ENCODE measurements at places on chromosomes 6 and 20. TPM values are rescaled to one million over a fixed set of nuclear protein-coding genes. Genes with fewer than 3 reads are reported as not detected.

- H3K27me3 ChIP-seq, result peaks cover 2% of the 10 kb centered on the region
- DNase-seq, result peak; percentile 93
- peaks cover 21% of the 10 kb centered on the region for H3K4me1 ChIP-seq
- no peaks in the 10 kb centered on the region for H3K36me3 ChIP-seq
Measured at GRCh38 chr6:79233611-79234149, 802 bp downstream of the HMGN3 start.

DNA sequence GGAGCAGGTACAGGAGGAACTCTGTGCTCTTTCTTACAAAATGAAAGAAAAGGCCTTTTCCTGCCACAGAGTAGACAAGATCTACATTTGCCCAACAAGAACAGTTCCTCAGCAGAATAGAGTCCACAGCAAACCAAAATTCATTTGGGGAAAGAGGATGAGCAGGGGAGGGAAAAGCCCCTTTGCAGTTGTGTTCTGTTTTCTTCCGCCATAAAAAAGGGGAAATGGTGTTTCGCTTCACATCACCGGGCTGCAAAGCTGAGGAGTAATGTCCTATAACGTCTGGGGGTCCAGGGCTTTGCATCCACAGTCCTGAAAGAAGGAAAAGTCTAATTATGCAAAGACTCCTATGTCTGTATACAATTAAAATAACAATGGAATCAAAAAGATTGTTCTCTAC lies at the start of gene GPR31:
Gene GPR31 (minus strand): TSS at position 118 of the 400 bp plus-strand sequence. CDS start 149 bp downstream, outside the sequence.
- no peak within 1 kb of the TSS for H3K4me3 ChIP-seq
- peaks cover 4% of the 10 kb centered on the region for H3K27me3 ChIP-seq
- no peaks in the 10 kb centered on the region for H3K36me3 ChIP-seq
- peaks cover 2% of the 10 kb centered on the region for H3K4me1 ChIP-seq
- H3K27ac ChIP-seq, result no peak within 1 kb of the TSS

DNA sequence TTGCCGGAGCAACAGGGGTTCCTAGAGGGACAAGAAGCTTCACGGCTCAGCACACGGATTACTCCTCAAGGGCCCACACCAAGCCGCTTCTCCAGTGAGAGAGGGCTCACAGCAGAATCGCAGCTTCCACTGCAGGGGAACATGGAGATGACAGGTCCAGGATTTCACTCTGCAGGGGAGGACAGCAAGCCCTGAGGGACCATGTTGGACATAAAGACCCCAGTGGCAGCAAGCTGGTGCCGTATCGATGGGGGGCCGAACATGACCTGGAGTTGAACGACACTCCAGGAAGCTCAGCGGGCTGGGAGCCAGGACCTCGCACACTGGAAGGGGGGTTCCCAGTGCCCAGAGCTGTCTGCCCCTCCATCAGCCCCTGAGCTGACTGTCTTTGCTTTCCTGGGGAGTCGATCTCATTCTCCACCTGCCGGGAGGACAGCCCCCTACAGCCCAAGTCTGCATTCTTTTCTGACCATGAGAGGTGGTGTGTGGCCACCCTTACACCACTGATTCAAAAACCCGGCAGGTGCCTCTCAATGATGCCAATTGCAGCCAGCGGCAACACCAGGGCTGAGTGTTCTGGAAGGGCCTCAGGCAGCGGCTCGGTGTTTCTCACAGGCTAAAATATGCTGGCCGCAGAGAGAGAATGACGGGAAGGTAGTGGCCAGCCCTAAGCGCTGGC lies 194.5 kb upstream of the CDH4 start:
- H3K36me3 ChIP-seq, result no peaks in the 10 kb centered on the region
- H3K4me1 ChIP-seq, result no peaks in the 10 kb centered on the region
- no peak for DNase-seq
- H3K27me3 ChIP-seq, result no peaks in the 10 kb centered on the region
- H3K4me3 ChIP-seq, result no peak overlapping the region
- H3K27ac ChIP-seq, result no peak overlapping the region

BPIFB1 gene
- not detected for total RNA-seq

EYS gene
- total RNA-seq, result not detected

RSPO3 gene
- total RNA-seq, result not detected

DNA sequence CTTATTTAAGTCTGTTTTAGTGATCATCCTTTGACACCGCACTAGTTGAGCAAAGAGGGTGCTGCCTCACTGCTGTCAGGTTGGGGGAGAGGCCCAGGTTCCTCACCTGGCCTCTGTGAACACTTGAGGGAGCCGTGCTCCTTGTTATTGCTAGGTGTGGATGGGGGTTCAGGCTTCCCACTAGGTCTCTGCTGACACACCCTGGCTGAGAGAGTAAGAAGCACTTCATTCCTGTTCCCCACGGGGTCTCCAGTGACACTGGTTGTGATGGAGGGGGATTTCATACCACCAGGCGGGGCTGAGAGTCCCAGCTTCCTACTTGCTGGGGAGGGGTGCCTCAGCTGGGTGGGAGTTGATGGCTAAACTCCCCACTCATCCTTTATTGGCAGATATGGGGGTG lies 11.1 kb upstream of the NOTCH4 start:
- H3K27me3 ChIP-seq, result peaks cover 5% of the 10 kb centered on the region
- no peak overlapping the region for H3K4me3 ChIP-seq
- no peak overlapping the region for H3K27ac ChIP-seq
- no peaks in the 10 kb centered on the region for H3K36me3 ChIP-seq

DNA sequence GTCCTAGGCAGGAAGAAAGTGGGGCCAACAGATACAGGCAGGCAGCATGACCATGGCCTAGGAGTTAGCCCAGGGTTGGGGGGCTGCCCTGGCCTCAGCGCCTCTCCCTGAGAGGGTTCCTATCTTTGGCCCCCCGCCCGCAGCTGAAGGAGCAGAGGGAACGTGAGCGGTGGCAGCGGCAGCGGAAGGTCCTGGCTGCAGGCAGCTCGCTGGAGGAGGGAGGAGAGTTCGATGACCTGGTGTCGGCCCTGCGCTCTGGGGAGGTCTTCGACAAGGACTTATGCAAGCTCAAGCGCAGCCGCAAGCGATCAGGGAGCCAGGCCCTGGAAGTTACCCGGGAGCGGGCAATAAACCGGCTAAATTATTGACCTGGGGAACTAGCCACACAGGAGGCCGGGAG lies 32.6 kb downstream of the MOCS1 start:
- DNase-seq, result no peak
- no peak overlapping the region for H3K27ac ChIP-seq
- no peaks in the 10 kb centered on the region for H3K4me1 ChIP-seq
- H3K27me3 ChIP-seq, result no peaks in the 10 kb centered on the region
- no peaks in the 10 kb centered on the region for H3K36me3 ChIP-seq
- no peak overlapping the region for H3K4me3 ChIP-seq

APOM gene
- 3.4 TPM for total RNA-seq

DNA sequence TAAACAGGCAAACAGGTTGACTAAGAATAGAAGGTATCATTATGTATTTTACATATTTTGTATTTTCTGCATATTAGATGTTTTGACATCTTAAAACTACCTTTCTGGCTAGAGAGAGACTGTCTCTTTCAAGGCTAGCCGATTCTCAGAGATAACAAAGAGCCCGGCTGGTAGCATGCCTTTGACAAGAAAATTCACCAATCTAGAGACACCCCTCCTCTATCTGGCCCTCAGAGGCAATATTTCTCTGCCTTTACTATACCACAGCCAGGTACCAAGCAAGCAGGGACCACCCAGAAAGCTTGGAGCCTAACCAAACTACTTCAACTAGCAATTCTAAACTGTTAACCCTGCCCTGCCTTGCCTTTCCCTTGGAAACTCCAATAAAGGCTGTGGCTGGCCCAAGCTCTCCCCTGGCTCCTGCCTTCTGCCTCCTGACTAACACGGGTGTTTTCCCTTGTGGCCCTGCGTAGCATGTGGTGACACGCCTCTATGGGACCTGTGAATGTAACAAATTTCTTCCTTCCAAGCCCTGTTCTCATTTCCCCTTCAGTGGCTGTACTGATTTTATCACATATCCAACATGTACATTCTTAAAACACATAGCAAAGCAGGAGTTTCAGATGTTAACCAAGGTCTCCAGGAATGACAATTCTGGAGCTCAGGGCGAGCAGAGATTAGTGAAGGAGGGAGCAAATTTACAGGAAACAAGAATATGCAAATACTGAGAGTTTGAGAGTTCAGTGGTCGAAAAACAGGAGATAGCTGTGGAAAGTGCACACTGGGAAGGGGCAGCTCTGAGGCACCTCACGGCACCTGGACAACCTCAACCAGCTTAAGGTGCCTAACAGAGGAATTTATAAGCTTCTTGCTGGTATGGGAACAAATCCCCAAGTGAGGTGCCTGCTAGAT lies 120.8 kb downstream of the BACH2 start:
- no peaks in the 10 kb centered on the region for H3K27me3 ChIP-seq
- H3K36me3 ChIP-seq, result peaks cover 21% of the 10 kb centered on the region
- peaks cover 59% of the 10 kb centered on the region for H3K4me1 ChIP-seq
- DNase-seq, result peak; percentile 81
- peak overlapping the region; percentile 55 for H3K4me3 ChIP-seq
- peak overlapping the region; percentile 78 for H3K27ac ChIP-seq

HDGFL1 gene
- not detected for total RNA-seq
